ENCODE measurements at places on chromosomes 12 and 14.

DNA sequence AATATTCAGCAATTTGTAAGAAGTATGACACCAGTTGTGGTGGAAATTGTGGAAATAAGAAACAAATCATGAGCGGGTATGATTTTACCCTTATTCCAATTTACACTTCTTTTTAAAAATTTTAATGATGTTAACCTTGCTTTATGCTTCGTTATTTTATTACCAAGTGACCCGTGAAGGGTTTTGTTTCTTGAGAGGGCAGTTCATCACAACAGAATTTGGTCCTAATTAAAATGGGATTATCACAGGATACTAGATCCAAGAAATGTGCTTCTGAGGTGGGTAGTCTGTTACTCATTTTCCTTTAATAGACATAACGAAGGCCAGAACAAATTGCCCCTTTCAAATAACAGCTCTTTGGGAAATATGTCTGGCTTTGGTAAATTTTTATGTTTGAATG, 25.5 kb upstream of the RASSF8 start:
- DNase-seq, result no peak

GRCh38 chr12:110917467-110917866, 2.9 kb downstream of the MYL2 start:
- no peak for DNase-seq

DNA sequence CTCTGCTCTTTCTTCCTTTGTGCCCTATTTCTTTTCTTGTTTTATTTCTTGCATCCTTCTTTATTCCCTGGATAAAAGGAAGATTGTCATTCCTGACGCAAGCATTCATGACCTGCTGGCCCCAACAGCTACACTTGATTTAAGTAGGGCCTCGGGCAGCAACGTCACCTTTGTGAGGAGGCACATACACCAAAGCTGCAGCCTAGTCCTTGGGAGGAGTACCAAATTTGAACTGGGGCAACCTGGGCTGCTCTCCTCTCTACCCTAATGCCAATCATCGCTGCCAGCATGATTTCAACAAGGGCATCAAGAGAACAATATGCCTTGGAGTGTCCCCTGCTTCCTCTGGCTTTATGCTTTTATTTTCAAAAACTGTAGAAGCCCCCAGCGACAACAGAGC, 76.4 kb downstream of the C12orf50 start:
- no peak for DNase-seq

DNA sequence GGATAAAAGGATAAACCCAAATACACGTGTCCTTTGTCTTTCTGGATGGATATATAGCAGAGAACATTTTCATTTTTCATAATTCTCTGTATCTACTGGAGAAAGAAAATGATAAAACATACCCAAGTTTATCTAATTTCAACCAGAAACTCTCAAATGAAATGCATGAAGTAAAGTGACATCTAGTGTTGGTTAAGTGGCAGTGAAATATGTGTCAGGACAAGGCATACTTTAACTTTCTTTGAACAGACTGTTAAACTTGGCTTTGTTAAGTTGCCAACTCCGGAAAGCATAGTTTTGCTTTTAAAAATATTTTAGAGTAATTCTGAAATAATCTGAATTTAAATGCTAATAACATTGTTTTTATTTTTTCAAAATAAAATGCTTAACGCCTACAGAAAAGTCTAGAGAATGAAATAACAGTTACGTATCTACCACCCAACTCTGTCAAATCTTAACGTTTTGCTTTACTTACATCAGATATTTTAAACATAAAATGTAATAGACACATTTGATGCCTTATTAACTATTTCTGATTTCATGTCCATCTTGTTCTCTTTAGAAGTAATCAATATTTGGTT, 25.2 kb upstream of the NTN4 start:
- DNase-seq, result peak; percentile 24

DNA sequence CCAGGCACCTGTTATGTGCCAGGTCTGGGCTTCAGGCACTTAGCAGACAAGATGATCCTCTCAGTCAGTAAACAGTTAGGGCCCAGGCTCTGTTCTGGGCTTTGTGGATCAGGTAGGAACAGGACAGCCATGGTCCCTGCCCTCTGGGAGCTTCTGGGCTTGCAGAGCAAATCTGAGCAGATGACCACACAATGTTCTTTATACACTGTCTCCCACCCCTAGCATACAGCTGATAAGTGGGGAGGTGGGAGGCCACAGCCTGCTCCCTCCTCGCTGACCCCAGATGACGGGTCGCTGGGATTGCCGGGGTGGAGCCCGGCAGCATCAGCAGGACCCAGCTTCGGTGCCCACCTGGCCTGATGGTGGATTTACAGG, 53.1 kb upstream of the RIN3 start:
- no peak for DNase-seq

DNA sequence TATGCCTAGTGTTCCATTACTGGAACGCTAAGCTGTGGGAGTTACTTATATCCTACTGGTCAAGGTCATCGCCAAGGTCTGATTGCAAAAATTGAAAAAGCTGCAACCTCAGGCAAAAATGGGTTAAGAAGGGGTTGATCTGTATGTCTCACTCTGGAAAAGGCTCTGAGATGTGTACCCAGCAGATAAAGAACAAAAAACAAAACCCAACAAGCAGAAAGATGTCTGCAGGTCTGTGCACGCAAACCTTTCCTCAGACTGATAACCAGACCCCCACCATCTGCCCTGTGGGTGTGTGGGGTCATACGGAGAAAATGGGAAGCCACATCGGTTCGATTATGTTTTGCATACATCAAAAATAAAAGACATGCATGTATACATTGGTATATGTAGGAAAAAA, 56.4 kb downstream of the TESC start:
- DNase-seq, result peak; percentile 71

GRCh38 chr12:2064071-2064507, 11.3 kb downstream of the CACNA1C start:
- DNase-seq, result no peak

DNA sequence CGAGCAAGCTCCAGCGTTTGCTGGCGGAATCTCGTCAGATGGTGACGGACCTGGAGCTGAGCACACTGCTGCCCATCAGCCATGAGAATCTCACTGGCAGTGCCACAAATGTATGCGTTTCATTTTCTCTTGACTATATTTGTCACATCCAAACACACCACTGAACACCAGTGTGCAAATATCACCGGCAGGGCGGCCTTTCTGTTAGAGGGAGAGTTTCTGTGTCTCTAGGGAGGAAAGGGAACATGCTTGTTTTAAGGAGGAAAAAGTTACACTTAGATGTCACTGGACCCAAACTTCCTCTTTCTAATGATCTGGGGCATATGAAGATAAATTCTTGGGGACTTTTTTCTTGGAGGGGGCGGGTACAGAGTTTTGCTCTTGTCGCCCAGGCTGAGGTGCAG, 21.9 kb upstream of the HIP1R start:
- DNase-seq, result no peak

DNA sequence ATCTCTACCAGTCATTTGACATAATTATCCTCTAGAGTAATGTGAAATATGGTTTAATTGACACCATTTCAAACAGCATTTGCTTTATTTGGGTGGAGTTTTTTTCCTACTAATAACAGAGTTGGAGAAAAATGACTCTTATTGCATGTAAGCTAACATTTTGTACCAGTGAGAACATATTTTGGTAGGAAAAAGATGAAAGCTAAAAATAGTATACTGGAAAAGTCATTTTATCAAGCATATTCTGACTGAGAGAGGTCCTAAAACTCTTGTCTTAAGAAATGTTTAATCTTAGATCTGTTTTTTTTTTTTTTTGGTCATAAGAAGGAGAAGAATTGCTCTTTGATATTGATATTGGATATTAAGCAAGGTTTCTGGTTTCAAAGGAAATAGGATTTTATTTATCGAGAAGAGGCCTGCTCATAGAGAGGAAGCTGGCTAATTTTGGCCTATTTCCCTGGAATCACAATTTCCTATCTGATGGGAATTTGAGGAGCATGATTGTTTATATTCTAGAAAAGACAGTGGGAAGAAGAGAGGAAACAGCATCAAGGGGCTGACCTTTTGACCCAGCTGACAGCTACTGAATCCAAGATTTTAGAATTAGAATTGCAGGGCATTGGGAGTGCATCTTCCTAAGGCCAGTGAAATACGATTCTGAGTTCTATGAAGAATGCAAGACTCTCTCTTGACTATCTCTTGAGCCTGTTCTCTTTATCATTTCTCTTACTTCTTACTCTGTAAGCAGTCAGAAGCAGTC, 19.4 kb downstream of the OTOGL start:
- DNase-seq, result no peak

DNA sequence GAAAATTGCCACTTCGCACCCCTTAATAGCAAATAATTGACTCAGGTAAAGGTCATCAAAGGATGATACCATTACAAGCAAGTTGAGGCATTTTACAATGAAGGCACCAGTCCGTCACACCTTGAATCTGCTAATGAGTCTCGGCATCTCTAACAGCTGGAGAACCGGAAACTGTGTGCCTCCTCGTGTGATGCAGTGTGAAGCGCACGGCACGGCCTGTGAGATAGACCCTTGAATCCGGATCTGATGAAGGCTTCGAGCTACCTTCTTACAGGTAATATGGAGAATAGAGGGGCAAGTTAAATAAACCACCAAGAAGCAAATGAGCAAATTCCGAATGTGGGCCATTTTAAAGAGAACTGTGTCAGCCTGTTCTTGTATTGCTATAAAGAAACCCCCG, 19.8 kb upstream of the TUBA1A start:
- DNase-seq, result no peak

- DNase-seq, result no peak
Measured at GRCh38 chr12:39112064-39112463, 206.7 kb upstream of the CPNE8 start.

DNA sequence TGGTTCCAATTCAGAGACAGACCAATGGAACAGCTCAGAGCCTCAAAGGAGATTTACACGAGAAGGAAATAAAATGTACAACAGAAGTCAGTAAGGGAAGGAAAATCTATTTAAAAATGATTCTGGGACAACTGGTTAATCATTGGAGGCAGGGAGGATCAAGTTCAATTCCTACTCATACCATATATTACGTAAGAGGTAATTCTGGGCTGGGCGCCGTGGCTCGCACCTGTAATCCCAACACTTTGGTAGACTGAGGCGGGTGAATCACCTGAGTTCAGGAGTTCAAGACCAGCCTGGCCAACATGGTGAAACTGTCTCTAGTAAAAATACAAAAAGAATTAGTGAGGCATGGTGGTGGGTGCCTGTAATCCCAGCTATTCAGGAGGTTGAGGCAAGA, 36.7 kb upstream of the PITPNM2 start:
- no peak for DNase-seq

Measured in hematopoietic multipotent progenitor cell treated with erythropoietin and hydrocortisone succinate and interleukin-3 and kit ligand, for 15 days (in vitro differentiated cells).